ENCODE measurements at places on chromosomes 3 and 15. TPM values are rescaled to one million over a fixed set of nuclear protein-coding genes. Genes with fewer than 3 reads are reported as not detected.
A peak's percentile ranks its signal among the peaks of the same experiment; 100 is the strongest.

DNA sequence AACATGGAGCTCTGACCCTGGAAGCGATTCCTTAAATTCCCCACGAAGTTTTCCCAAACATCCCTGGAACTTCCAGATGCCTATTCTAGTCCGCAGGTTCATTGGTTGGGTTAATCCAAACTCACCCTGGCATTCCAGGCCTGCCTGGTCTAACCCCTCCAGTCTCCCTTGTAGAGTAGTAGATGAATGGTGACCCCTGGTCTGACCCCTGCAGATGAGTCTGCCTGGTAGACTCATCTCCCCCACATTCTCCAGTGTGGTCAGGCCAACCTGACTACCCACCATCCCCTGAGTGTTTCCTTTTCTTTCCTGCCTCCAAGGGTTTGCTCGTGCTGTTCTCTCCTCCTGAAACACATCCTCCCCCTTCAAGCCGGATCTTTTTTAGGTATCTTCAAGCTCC, 10.8 kb upstream of the HRH1 start:
- DNase-seq = no peak

DNA sequence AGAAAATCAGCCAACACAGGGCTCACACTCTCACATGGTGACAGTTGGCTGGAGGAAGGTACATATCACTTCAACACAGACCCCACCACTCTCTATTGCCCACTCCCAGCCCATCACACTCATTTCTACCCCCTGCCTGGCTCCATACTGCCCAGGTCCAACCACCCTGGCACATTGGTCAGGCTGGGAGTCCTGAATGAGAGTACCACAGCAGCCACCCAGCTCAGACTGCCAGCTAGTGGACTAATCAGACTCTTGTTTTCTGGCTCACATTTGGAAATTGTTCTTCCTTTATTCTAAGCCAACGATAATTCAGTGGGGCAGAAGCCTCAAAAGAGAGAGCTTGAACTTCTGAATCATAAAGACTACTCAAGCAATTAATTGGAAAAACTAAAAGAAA, 20.0 kb downstream of the MRPL46 start:
- no peak for DNase-seq

DNA sequence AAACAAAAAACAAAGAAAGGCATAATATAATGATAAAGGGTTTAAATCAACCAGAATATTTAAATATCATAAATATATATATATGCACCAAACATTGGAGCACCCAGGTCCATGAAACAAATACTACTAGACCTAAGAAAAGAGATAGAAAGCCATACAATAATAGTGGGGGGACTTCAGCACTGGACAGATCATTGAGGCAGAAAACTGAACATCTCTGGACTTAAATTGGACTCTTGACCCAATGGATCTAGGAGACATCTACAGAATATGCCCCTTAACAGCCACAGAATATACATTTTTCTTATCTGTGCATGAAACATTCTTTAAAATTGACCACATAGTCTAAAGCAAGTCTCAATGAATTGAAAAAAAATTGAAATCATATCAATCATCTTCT, 48.7 kb upstream of the CD96 start:
- no peak for DNase-seq

- no peak for DNase-seq
Observed at GRCh38 chr3:99954914-99955644, 137.4 kb downstream of the CMSS1 start.

GRCh38 chr3:50230104-50230793, 5.8 kb upstream of the GNAI2 start:
- DNase-seq = no peak

DNA sequence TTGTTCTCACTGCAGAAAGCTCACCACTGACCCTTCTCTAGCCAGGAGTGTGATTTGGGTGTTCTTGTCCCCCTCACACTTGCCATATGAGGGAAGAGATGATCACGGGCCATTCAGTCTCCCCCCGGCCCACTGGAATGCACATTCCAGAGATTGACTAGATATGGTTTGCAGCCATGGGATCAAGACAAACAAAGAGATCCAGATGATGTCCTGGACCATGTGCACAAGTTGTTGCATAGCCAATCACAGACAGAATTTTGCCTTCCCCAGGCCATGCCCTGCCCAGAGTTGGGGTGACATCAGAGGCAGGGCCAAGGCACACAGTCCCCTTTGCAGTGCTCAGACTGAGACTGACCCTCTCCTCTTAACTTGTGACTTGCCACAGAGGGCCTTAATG, 14.8 kb downstream of the MUC13 start:
- DNase-seq = no peak

DNA sequence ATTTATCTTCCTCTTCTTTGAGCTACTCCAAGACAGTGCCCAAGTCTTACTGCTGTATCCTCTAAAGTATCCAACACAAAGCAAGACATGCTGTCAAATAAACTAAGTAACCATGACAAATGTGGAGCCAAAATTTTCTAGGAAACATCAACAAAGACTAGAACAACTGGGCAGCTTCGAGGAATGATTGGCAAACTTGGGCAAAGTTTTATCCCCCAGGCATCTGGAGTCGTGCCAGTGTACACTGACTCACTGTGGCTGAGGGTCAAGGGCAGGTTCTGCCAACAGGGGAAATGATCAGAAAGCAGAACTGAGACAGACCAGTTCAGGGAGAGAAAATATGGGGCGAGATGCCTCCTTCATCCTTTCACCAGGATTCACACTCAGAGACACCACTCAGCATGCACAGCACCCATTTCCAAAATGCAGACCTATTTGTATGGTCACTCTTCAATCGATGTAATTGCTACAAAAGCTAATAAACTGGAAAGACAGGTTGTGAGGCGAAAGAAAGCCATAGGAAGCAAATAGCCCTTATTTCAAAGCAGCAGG, 65.8 kb downstream of the MB21D2 start:
- peak; percentile 93 for DNase-seq

DNA sequence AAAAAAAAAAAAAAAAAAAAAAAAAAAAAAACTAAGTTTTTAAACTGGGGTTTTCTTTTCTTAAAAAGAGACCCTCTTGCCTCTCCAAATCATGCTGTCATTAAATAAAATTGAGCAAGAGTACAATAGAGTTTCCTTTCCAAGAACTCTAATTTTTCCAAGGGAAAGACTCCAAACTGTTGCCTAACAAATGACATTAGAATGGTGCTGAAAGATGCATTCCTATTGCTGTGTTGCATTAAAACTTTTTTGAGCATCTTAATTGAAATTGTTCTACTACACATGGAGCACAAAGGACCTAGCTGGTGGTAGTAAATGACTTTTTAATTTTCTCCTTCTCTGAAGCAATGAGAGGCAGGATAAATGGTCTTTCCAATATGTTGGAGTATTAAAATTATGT, 469.1 kb upstream of the ARHGEF26 start:
- DNase-seq = no peak

GRCh38 chr15:35123743-35124142, 38.6 kb upstream of the NANOGP8 start:
- no peak for DNase-seq

GRCh38 chr3:118466795-118467330, 567.8 kb downstream of the IGSF11 start:
- DNase-seq = no peak

DNA sequence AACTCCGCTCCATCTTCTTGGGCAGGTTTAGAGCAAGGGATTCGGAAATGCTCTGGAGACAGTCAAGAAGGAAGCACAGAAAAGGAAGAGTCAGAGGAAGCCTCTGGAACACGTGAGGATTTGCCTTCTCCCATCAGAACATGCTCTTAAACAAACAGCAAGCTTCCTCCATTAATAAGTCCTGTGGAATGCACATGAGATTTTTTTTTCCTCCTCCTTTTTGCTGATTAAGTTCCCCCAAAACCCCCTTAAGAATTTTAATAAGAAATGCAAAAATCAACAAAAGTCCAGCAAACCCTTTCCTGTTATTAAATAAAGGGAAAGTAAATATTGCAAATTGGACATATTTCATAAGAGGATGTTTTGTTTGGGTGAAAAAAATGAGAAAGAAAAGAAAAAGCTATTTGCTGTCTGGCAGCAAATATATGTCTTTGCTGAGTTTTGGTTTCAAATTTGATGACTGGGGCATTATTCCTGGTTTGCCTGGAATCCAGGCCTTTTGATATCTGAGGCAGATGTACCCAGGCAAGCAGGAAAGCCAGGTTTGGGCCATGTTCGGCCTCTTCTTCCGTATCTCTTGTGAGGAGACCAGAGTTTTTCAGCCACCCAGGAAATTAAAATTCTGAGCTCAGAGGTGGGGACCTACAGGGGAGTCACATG, 7.9 kb upstream of the TSEN2 start:
- DNase-seq = no peak

DNA sequence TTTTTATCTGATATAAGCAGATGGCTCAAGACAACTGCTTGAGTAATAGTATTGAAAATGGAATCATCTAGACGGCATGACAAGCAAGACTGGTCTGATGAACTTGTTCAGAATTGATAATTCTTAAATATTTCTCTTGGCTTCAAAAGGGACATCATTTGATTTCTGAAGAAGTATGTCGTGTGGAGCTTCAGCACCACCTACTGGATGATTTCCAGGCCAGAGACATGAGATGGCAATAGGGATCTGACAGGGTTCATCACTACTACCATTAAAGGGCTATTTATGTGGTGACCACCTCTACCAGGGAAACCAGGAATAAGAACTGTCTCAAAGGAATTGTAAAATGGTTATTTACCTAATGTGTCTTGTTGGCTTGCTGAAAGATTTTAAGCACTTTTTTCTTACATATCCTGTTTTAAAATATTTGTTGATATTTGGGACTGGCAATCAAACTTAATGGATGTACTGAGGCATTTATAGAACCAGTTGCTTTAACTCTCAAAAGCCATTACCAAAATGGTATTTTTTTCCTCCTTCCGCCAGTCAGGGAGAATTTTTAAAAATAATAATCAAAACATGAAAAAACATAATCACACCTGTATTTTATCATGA, 99.5 kb upstream of the FAM98B start:
- peak; percentile 59 for DNase-seq

GRCh38 chr3:49500732-49501609, 30.9 kb downstream of the DAG1 start:
- DNase-seq = peak; percentile 90

- DNase-seq = no peak
Observed at GRCh38 chr15:62818691-62819090, 223.9 kb upstream of the TPM1 start.

GRCh38 chr15:100918690-100919480, at the start of gene LRRK1:
LRRK1 (plus strand) TSS chr15:100919357; CDS start chr15:100924633, 5,276 bp downstream.
- peak; percentile 50 for DNase-seq

GRCh38 chr3:58307639-58308215, 1.4 kb downstream of the HTD2 start:
- peak; percentile 50 for DNase-seq

DNA sequence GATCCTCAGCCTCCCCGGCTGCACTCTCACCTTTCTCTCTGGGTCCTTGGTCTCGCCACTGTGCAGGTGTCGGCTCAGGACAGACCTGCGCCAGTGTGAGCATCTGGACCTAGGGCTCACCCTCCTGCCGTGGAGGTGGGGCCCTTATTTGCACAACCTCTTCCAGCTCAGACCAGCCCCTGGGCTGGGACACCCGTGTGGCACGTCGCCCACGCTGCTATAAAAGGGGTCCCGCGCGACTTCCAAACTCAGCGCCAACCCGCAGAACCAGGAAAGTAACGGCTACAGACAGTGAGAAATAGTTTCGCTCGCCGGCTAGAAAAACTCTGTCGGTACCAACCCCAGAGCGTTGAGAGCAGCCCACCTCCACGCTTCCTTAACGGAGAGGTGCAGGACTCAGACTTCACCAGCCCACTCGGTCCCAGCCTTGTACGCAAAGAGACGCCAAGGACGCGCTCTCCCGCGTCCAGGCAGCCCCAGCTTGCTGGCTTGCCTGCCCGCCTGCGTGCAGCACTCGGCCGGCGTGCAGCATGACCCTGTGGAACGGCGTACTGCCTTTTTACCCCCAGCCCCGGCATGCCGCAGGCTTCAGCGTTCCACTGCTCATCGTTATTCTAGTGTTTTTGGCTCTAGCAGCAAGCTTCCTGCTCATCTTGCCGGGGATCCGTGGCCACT, at the start of the genes DUOX2 and DUOXA2:
Gene DUOX2 (minus strand): TSS at position 97 of the 675 bp plus-strand sequence. CDS start 761 bp downstream, outside the sequence.
Gene DUOXA2 (plus strand): TSS at position 251 of the 675 bp plus-strand sequence. CDS start 280 bp downstream, at position 531.
- DNase-seq = no peak

GRCh38 chr3:30273304-30274072, 332.9 kb upstream of the TGFBR2 start:
- DNase-seq = no peak

- DNase-seq = peak; percentile 88
Observed at GRCh38 chr15:31434588-31435260, 108.1 kb downstream of the KLF13 start.

GRCh38 chr3:66350601-66351000, 129.8 kb downstream of the SLC25A26 start:
- no peak for DNase-seq

- DNase-seq = no peak
Observed at GRCh38 chr3:157921811-157922210, 184.4 kb downstream of the SHOX2 start.

- no peak for DNase-seq
Observed at GRCh38 chr15:58074452-58074851, 8.9 kb upstream of the ALDH1A2 start.

DNA sequence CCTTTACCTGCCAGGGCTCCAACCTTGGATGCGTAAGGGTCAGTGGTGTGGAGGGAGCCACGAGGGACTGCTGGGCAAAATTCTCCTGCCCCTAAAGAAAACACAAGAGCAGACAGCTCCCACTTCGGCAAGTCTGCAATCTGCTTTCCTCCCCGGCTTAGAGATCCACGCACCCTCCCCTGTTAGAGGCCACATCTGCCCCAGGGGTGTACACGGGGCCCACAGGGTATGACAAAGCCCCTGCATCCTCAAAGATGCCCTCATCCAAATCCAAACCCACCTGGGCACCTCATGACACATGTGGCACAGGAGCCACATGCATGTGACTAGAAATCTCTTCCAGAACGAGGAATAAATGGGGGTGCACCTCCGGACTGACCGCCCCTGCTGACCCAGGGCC, 25.5 kb downstream of the ZXDC start:
- DNase-seq = no peak

DNA sequence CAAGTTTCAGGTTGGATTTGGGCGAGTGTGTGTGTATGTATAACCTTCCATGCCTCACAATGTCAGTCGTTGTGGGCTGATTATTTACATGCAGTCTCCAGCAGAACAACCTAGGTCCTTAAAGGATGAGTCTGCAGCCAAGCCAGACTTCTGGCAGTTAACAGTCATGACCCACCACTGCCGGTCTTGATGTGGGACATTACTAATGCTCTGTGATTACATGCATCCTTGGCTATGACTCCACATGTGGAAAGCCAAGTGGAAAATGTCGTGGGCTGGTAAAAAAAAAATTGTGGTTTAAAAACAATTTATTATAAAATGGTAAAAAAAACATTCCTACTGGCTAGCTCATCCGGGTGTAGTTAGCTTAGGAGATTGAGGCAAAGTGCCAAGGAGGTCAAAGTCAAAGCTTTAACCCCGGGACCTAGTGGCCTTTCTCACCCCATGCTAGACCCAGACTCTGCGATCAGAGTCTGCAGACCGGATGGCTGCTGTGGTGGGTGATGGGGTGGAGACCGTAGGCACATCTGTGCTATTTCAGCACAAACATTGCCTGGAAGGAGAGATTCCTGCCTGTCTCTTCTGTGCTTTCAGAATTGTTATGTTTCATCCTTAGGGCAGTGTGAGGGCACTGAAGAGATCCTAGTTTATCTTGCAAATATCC, 6.8 kb downstream of the RARRES1 start:
- peak; percentile 97 for DNase-seq

The ASB14 gene
- not detected for total RNA-seq

The KIF23 gene
- total RNA-seq = 107 TPM

The TNFSF10 gene
- 30.8 TPM for total RNA-seq

The KNSTRN gene
- total RNA-seq = 144 TPM

The ATP2B2 gene
- not detected for total RNA-seq

The EXD1 gene
- total RNA-seq = not detected

The FYTTD1 gene
- 63.3 TPM for total RNA-seq

The SLC51B gene
- not detected for total RNA-seq

The NAALADL2 gene
- total RNA-seq = 8.7 TPM

The SLC30A4 gene
- 1.8 TPM for total RNA-seq

The WDR93 gene
- total RNA-seq = not detected

The CD200 gene
- not detected for total RNA-seq

The MCTP2 gene
- total RNA-seq = 3.7 TPM
